AG09309 (cell line): ENCODE measurements at places on chromosomes 2 and 18.

- no peak for DNase-seq
These were observed 2109.4 kb upstream of the PIK3C3 start for GRCh38 chr18:39845631-39846030.

DNA sequence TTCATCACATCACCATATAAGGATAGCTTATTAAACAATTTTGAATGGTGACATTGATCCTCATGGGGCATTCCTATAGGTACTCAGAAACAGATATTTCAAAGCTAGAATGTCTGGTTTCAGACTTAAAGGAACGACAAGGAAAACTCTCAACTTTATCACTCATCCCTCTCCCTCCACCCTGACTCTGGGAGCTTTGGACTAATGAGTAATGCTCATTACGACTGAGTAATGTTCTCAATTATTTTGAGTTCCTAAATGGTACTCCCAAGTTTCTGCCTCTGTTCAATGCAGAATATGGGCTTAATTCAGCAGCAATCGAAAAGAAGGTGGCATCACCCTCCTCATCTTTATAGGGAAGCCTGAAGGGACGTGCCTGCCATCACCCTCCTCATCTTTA, 43.4 kb downstream of the RFX8 start:
- no peak for DNase-seq

- no peak for DNase-seq
These were observed 690.9 kb upstream of the TMEFF2 start for GRCh38 chr2:192885569-192886160.

- DNase-seq, result no peak
These were observed 61.8 kb downstream of the FMNL2 start for GRCh38 chr2:152396763-152397162.

GRCh38 chr18:62715436-62715758, at the start of gene PHLPP1:
Gene PHLPP1, plus strand, starts transcription at chr18:62715541. Its CDS starts 143 bp downstream, at chr18:62715684.
- DNase-seq, result no peak

GRCh38 chr2:85864654-85865053, 24.1 kb downstream of the ST3GAL5 start:
- no peak for DNase-seq

DNA sequence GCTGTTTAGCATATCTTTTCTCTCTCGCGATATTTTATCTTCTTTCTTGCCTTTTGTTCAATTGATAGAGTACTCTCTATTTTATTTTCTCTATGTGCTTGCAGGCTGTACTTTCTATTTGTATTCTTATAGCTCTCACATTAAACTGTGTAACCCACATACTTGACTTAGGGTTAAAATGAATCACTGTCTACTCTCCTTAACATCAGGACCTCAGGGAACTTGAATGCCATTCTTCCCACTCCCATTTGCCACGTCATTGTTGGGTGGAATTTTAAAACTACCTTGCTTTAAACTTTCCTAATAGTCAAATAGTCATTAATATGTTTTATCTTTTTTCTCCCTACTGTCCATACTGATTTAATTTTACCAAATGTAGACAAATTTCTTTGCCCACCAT, 269.7 kb downstream of the ALPK2 start:
- DNase-seq, result no peak

- DNase-seq, result no peak
These were observed 31.4 kb downstream of the CCDC93 start for GRCh38 chr2:117982376-117983033.
